ENCODE measurements at places on chromosomes 4 and X.

- no peak for DNase-seq
Observed at GRCh38 chr4:20299515-20299914, 47.8 kb downstream of the SLIT2 start.

DNA sequence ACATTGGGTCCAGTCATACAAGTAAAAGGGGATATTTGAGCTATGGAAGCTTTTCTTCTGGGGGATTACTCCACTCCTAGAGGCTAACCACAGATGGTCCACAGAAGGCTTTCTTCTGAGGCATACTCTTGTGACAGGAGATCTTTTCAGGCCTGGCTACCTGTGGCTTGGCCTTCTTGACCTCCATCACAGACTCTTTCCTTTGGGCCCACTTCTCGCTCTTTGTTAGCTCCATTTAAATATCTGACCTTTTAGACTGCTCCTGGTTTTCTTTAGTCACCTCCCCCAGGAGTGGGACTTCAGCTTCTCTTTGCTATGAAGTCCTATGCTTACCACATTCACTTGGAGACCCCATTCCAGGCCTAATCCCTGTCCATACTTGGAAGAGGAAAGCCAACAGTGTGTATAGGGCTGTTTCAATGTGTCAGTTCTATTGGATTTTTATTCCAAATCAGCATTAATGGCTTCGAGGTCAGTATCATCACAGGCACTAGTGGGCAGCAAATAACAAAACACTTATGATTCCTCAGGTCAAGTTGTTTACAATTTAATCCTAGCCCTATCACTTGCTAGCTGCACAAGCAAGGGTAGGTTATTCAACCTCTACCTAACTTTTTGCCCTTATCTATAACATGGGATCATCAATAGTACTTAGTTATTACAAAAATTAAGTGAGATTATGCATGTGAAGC is 26.3 kb downstream of the GPC3 start:
- DNase-seq, result no peak

DNA sequence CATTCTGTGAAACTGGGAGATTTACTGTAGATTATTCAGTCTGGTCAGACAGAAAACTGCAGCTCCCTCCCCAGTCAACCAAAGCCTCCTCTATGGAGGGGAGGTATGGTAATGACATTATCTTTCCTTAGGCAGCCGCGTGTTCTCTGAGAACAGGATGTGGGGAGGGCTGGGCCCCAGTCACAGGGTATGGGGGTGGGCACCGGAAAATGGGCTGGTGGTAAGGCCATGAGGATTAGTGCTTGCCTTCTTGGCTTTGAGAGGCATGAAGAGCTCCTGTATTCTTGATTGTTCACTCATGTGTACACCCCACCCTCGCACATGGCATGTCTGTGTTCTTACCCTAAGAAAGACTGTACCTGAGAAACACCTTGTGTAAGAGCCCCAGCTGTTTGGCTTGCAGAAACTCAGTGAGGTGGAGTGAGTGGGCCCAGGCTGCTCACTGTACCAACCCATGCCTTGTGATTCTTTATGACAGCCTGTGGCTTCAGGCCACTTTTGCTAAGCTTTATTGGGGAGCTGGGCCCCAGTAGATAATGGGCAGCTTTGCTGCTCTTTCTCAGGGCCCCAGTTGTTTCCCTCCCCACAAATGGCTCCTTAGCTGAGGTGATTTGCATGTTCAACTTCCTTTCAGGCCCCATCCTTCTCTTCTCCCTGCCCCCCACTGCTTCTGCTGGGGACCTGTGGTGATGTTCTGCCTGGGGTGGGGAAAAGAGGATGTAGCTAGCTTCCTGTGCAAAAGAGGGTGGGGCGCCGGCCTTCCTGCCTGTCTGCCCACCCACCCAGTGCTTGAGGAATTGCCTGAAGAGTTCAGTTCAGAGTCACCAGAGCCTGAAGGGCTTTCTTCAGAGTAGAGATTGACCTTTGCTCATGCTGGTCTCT is 30.7 kb downstream of the MSN start:
- DNase-seq, result peak; percentile 53

DNA sequence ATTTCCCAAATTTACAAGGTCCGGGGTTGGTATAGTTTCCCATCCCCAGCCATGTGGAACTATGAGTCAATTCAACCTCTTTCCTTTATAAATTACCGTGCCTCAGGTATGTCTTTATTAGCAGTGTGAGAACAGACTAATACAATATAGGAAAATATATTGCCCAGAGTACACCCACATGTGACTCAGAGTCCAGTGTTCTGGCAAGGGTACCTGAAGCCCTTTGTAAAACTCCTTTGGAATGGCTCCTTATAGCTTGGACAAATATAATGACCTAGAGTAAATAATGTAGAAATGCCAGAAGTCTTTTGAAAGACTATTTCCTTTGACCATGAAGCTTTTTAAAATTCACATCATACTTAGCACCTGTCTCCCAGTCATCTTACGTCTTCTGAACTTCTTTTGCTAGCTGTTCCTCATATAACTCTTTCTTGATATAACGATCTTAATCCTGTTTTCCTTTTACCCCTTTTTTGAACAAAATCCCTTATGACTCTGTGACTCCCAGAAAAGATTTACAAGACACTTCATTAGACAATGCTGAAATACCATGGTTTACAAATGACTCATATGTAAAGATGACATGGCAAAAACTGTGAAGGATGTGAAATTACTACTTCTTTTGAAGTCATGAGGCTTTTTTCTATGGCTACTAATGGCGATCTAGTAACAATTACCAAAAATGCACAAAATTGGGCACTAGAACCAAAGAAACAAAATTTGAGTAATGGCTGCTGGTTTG is 408.9 kb downstream of the NAP1L3 start:
- DNase-seq, result no peak

DNA sequence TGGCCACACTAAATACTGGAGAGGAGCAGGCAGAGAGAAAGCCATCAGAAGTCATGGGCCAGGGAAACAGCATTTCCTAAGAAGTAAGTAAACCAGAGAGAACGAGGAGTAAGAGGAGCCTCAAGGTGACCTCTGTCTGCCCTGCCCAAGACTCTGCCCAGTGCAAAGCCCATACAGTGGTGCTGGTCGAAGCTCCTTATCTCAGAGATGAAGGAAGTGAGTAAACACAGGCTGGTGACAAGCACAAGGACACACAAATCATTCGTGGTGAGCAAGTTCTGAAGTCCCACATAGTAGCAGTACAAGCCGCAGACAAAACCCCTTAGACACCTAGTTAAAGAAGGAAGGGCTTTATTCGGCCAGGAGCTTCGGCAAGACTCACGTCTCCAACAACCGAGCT is 62.7 kb downstream of the DCTD start:
- no peak for DNase-seq

DNA sequence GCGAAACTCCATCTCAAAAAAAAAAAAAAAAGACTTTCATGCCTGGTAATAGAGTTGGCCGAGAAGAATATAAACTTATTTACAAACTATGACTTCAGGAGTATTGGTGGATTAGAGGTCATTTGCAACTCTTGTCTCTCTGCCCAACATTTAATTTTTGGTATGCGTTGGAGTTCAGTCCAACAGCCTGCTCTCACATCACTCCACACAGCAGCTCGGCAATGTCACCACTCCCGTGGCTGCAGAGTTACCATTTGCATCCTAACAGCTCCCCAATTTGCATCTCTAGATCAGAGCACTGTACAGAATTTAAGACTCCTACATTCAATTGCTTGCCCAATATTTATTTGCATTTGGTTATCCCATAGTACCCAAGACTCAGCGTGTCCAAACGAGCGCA is 40.9 kb upstream of the AP1AR start:
- DNase-seq, result no peak

Data from T-helper 1 cell (primary cell).